ENCODE measurements at places on chromosomes 6 and 20.

GRCh38 chr6:1029141-1029540, 282.8 kb upstream of the FOXQ1 start:
- DNase-seq = no peak

- DNase-seq = no peak
Measured at GRCh38 chr6:137754366-137754765, 112.7 kb upstream of the TNFAIP3 start.

- no peak for DNase-seq
Measured at GRCh38 chr6:107550906-107551305, 61.0 kb downstream of the SOBP start.

DNA sequence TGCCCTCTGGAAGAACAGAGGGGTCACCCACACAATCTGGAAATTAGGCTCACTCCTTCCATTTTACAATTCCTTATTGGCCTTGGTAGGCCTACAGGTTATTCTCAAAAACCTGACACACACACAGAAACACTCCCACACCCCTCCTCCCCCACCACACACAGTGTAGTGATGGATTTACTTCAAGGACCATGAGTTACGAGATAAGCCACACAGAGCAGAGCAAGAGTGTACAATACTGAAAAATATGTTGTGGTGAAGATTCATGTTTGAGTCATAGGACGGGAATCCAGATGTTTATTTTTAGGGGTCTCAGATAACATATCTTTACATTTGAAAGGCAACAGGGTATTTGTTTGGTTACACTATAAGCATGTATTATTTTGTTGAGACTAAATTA, 291.9 kb downstream of the PLCB1 start:
- no peak for DNase-seq

DNA sequence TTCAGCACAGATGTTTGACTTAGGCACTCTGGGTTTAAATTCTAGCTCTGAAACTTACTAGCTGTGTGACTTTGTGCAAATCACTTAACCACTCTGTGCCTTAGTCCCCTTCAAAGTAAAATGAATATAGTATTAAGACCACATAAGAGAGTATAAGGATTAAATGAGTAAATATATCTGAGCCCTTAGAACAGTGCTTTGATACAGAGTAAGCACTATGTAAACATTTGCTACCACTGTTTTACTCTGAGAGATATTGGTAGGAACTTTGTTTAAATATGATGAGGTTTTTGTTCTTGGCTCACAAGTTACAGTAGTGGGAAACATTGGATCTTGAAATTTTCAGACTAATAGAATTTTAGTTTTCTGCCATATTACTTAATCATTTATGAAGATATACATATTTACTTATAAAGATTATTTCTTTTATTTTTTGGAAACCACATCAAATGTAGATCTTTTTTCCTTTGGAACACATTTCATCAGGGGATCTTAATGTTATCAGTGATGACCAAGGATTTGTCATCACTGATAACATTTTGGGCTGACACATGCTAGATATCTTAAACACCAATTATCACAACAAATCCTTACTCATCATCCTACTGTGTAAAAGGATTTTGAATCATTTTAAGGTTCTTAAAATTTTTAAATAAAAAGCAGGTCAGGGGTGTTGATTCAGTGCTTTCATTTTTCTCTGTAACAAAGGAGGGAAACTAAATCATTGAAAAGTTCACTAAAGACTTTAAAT, 226.2 kb downstream of the EYA4 start:
- DNase-seq = no peak

DNA sequence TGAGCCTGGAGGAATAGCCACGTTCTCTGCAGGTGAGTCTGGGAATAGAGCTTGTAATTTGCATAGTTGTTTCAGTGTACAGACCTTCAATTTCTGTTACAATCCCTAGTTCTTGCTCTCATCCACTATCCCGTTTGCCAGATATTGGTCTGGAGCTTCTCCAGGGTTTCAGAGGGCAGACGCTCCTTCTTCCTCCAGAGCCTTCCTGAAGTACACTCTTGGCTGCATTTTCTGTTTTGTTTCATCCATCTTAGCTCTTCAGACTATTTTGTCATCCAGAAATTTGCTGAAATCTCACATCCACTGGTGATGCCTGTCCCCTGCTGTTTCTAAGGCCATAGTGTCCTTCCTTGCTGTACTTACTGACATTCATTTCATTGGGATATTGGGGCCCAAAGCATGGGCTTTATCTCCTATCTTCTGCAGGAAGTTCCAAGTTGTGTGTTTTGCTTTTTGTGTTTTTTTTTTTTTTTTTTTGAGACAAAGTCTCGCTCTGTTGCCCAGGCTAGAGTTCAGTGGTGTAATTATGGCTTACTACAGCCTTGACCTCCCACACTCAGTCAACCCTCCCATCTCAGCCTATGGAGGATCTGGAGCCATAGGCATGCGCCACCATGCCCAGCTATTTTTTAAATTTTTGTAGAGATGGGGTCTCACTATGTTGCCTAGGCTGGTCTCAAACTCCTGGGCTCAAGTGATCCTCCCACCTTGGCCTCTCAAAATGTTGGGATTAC, 18.7 kb downstream of the CDS2 start:
- no peak for DNase-seq

GRCh38 chr20:12111431-12112088, 193.9 kb downstream of the BTBD3 start:
- no peak for DNase-seq

DNA sequence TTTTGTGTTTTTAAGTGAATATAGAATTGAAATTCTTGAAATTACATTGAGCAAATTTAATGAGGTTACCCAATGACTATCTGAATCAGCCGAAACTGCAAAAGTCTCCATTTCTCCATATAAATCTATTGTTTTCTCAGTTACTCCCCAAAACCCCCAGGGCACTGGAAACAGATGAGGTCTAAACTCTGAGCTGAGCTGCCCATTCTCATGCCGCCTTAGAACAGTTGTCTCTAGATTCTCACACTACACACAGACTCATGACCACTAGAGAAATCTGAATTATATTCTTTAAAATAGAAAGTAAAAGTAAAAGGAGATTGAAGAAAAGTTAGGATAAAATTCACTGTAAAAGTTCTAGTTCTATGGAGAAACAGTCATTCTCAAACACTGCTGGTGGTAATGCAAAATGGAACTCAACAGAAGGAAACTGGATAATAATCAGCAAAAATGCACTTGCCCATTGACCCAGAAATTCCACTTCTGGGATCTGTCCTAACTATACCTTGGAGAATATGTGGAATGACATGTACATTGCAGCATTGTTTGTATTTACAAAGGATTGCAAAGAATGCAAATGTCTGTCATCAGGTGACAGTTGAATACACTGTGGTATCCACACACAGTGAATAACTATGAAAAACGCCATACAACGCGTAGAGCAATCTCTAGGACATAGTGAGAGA, 125.5 kb downstream of the IPCEF1 start:
- DNase-seq = no peak
